ENCODE measurements at places on chromosomes 5 and 9.

DNA sequence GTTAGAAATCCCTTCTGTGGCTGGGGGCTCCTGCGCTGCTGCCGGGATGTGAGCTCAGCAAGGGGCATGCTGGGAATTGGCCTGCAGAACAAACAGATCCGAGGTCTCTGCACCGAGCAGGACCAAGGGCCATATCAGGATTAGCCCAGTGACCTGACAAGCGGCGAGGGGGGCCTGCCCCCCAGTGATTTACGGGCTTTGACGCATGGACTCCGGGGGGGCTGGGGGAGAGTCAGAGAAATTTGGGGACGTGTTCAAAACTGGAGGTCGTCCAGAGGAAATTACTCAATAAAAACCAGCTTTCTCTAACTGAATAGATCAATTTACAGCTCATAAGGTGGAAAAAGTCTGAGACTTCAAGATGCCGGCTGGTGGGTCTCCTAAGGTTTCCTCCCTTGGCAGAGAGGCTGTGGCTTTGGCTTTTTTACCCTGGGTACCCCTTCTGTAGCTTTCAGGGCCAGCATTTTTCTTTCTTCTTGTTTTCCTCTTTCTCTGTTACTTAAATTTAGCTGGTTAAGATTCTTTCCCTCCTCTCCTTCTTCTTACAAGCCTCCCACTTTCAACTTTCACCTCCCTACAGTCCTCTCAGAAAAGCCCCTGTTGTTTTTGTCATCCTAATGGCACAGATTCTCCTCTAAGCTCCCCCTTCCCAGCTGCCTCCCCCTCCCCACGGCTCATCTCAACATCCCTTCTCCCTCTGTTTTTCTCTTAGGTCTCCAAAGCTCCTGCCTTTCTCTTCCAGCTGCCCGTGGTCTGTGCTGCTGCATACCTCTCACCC, 551.0 kb downstream of the CCDC171 start:
- DNase-seq: no peak

DNA sequence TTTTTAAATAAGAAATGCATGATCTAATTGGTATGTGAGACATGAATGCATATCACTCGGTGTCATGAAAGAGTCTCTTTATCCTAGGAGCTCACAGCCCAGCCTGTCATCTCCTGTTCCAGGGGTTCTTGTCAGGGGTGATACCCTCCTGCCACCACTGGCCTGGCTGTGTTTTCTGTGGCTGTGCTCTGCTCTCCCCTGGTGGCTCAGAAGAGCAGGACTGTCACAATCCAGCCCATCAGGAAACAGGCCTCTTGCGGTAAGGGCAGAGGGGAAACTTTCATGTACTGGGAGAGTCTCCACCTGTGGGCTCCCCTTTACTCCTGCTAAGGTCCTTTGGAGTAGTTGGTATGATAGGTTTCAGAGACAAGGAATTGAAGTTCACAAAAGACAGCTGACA, 240.2 kb upstream of the GLRA1 start:
- DNase-seq: no peak

DNA sequence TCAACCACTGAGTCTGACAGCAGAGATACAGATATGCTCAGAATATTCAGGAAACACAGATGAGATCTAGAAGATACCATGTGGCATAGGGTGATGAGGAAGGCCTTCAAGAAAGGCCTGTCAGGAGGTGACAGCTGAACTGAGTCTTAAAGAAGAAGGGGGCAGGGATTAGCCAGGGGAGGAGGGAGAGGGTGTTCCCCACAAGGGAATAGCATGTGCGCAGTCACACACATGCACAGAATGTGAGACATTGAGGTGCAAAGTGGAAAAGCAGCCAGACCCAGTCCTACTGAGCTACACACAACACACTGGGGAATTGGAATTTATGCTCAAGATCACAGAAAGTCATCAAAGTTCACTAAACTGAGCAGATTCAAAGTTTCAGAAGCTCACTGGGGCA, 3.0 kb upstream of the SLC25A48 start:
- DNase-seq: no peak

- no peak for DNase-seq
Measured at GRCh38 chr9:7788772-7789171, 10.8 kb downstream of the DMAC1 start.

DNA sequence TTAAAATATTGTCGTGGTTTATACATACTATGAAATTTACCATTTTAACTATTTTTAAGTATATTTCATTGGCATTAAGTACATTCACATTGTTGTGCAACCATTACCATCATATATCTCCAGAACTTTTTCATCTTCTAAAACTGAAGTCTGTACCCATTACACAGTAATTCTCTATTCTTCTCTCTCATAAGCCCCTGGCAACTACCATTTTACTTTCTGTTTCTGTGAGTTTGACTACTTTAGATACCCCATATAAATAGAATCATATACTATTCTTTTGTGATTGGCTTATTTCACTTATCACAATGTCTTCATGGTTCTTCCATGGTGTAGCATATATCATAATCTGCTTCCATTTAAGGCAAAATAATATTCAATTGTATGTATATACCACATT, 30.3 kb downstream of the NDUFS4 start:
- no peak for DNase-seq

DNA sequence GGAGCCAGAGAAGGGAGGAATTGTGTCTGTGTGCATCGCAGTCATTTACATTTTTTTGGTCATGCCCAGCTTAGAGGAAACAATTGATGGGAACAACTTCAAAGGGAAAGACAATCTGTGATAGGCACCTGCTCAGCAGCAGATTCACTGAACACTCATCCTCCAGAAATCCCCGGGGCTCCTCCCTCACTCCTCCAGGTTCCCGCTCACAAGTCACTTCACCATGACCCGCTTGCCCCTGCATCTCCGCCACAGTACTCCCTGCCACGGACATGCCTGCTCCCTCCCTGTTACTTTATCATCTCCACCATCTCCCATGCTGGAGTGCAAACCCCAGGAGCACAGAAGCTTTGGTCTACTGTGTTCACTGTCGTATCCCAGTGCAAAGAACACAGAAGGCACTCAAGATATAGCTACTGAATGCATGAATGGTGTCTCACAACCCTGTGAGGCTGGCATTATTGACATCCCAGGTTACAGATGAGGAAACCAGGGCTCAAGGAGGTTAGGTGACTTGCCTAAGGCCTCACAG, 16.2 kb downstream of the LHX6 start:
- DNase-seq: no peak

- DNase-seq: no peak
Measured at GRCh38 chr5:96433066-96433447, at the start of gene PCSK1. Gene PCSK1, minus strand, starts transcription at chr5:96433248. Its CDS starts 206 bp downstream, at chr5:96433042.

DNA sequence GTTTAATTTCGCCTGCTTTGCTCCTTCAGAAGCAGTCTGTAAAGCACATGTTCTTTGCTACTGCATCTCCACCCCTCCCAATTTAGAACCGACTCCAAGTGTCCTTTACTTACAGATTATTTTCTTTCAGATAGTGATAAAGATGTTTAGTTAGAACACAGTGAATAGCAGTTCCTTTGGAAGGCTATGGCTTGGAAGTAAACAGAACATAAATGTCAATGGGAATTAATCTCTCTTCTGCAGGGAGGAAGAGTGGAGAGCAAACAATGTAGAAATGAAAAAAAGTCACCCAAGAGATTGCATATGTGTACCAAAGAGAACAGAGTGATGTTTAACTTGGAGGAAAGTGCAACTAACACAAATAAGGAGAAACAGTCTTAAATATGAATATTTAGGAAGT, 4.2 kb upstream of the CARTPT start:
- no peak for DNase-seq

DNA sequence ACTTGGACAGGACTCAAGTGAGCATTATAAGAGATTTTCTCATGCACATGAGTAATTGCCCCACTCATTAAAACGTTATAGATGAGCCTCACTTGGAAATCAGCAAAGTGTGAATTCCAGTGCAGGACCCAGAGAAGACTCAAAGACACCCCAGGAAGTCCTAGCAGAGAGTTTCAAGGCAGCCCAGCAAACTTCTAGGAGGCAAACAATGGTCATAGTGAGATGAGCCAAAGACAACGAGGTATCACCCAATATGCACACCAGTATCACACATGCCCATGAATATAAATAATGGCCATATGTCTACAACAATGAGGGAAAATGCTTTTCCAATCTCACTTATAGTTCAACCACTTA, 245.9 kb downstream of the ACTL7B start:
- DNase-seq: no peak

All from stimulated activated CD8-positive, alpha-beta memory T cell treated with anti-CD3 and anti-CD28 coated beads, Interleukin-7, amount 100 ng/mL, for 24 hours (primary cell).